ENCODE measurements at places on chromosomes 6 and 20.

DNA sequence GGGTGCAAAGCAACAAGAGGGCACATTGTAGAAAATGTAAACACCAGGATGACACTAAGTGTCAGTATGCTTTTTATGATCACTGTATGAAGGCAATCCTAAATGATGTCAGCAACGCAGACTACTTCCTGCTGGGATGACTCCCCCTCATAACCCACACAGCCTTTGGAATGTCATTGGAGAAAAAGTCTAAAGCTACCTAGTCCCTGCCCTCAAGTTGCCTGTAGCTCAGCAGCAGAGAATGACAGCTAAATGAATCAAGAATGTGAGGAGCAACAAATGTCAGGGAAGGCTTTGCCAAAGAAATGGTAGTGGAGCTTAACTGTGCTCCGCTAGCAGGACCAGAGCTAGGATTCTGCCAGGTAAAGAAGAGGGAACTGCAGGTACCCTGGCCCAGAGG, 555.6 kb downstream of the CD83 start:
- no peaks in the 10 kb centered on the region for H3K27me3 ChIP-seq
- DNase-seq = no peak
- H3K4me1 ChIP-seq = peaks cover 4% of the 10 kb centered on the region
- no peak overlapping the region for H3K27ac ChIP-seq
- H3K4me3 ChIP-seq = no peak overlapping the region

DNA sequence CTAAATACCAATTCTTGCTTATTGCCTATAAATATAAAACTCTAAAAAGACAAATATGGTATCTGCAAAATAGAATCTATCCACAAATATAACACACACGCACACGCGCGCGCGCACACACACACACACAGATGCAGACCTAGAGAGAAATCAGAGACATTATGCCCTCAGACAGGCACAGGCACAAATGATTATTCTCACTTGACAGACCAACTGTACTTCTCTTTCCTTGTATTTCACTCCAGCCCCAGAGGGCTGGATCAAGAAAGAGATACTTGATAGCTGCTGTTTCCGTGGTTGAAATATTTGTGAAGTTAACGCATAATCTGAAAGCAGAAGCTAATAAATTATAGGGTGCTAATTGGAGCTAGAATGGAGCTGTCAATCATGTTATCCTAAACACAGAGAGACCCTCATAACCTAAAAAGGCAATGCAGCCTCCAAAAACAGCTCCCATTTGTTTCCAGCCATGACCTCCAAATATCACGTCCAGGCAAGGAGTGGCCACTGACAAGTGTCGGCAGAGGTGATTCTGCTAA, 11.5 kb downstream of the VGLL2 start:
- no peak overlapping the region for H3K27ac ChIP-seq
- no peak overlapping the region for H3K4me3 ChIP-seq
- no peak for DNase-seq
- peaks cover 63% of the 10 kb centered on the region for H3K27me3 ChIP-seq

DNA sequence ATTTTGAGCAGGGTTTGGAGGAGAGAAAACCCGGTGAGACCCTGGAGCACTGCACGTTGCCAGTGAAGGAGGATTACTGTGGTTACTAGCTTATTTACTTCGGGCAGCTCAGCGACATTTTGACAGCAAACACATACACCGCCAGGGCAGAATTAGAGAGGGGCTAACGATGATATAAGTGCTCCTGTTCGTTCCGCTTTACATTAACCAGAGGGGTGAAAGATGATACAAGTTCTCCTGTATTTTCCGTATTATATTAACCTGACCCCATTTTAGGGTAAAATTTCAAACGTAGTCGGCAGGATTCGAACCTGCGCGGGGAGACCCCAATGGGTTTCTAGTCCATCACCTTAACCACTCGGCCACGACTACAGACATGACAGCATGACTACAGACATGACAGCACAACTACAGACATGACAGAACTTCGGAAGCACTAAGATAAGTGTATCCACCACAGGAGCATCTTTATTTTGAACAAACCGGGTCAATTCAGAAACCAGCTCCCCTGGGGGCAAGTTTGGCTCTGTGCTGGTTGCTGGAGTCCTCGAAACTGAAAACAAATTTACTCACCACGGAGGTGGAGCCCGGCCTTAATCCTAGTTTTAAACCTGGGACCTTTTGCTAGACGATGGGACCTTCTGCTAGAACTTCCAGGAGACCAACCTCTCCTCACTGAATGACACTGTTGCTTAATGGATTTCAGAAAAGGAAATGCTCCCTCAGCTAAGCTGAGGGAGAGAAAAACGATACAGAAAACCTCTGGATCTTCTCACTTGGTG, 80.4 kb upstream of the ZNF184 start:
- no peak for DNase-seq
- no peak overlapping the region for H3K4me3 ChIP-seq
- peaks cover 62% of the 10 kb centered on the region for H3K27me3 ChIP-seq
- H3K4me1 ChIP-seq = peaks cover 6% of the 10 kb centered on the region
- H3K27ac ChIP-seq = no peak overlapping the region
- no peaks in the 10 kb centered on the region for H3K36me3 ChIP-seq

DNA sequence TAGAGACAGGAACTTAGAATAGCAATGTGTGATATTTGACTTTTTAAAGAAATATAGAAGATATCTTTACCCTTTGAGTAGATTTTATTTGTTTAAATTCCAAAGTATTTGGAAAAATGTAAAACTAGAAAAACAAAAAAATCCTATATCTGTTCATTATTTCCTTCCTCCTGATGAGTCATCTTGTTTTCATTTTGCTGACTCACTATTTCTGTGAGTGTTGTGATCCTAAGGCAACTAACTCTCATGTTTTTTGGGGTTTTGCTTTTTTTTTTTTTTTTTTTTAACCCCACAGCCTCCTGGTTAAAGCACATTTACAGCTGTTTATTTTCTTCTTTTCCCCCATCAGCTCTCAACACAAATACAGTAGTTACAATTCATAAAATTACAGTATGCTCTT, 37.8 kb upstream of the THEMIS start:
- no peaks in the 10 kb centered on the region for H3K36me3 ChIP-seq
- no peaks in the 10 kb centered on the region for H3K4me1 ChIP-seq
- DNase-seq = no peak
- no peak overlapping the region for H3K4me3 ChIP-seq

- no peak overlapping the region for H3K4me3 ChIP-seq
- H3K27ac ChIP-seq = no peak overlapping the region
- DNase-seq = no peak
Observed at GRCh38 chr20:55031971-55032370, 556.6 kb downstream of the DOK5 start.

- peaks cover 25% of the 10 kb centered on the region for H3K4me1 ChIP-seq
- no peaks in the 10 kb centered on the region for H3K27me3 ChIP-seq
- no peak overlapping the region for H3K4me3 ChIP-seq
- no peak overlapping the region for H3K27ac ChIP-seq
- no peak for DNase-seq
Observed at GRCh38 chr6:5367510-5367909, 106.2 kb downstream of the FARS2 start.

GRCh38 chr6:99364026-99364425, 14.6 kb upstream of the FAXC start:
- H3K4me1 ChIP-seq = no peaks in the 10 kb centered on the region
- no peak for DNase-seq
- no peaks in the 10 kb centered on the region for H3K27me3 ChIP-seq
- no peak overlapping the region for H3K27ac ChIP-seq

DNA sequence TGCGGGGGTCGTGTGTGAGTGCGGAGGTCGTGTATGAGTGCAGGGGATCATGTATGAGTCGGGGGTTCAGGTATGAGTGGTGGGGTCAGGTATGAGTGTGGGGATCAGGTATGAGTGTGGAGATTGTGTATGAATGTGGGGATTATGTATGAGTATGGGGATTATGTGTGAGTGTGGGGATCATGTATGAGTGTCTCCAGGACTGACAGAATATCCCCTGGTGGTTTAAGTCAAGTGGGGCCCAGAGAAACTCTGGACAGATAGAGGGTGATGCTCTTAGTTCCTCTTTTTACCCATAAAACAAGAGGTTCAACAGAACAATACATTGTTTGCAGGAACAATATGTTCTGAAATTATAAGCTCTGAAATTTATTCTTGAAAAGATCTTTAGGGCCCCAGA, 131.9 kb downstream of the UST start:
- H3K27me3 ChIP-seq = no peaks in the 10 kb centered on the region
- no peak for DNase-seq
- no peaks in the 10 kb centered on the region for H3K36me3 ChIP-seq
- H3K4me1 ChIP-seq = no peaks in the 10 kb centered on the region

DNA sequence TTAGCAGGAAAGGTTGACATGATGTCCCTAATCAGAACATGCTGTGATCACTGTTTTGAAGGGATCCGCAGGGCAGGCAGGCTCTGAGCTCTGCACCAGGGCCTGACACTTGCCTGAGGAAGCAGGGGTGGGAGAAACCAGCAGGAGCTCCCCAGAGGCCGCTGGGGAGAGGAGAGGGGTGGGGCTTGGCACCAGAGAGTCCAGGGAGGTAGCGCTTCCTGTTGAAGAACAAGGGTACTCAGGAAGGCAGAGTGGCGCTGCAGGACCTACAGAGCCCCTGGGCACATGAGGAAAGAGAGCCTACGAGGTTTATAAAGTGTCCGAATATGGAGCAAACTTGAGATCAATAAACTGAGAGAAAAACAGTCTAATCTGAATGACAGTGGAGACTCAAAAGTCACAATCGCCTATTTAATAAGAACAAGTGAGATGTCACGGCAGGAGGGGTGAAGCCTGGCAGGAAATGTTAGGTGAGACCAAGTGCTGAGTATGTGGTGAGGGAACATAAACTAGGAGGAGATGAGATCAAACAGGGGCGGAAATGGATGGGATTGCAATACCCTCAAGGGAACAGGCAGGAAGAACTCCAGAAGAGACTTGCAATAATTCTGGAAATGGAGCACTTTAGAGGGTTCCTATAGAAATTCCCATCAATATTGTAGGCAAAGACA, 5.8 kb upstream of the TBXT start:
- H3K27ac ChIP-seq = no peak overlapping the region
- no peaks in the 10 kb centered on the region for H3K36me3 ChIP-seq
- peaks cover 4% of the 10 kb centered on the region for H3K4me1 ChIP-seq
- H3K4me3 ChIP-seq = no peak overlapping the region

DNA sequence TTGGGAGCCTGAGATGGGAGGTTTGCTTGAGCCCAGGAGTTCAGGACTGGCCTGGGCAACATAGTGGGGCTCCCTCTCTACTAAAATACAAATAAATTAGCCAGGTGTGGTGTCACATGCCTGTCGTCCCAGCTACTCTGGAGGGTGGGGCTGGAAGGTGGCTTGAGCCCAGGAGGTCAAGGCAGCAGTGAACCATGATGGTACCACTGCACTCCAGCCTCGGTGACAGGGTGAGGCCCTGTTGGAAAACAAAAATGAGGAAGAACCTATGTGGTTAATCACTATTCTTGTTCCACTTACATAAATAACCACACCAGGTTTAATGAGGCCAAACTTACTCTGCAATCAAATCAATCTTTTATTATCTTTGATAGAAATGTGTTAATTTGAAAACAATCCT, 5.4 kb downstream of the PPDPF start:
- peaks cover 25% of the 10 kb centered on the region for H3K4me1 ChIP-seq
- no peaks in the 10 kb centered on the region for H3K36me3 ChIP-seq
- H3K27ac ChIP-seq = peak overlapping the region; percentile 22
- DNase-seq = peak; percentile 26
- H3K4me3 ChIP-seq = no peak overlapping the region
- no peaks in the 10 kb centered on the region for H3K27me3 ChIP-seq

- H3K27me3 ChIP-seq = no peaks in the 10 kb centered on the region
- H3K36me3 ChIP-seq = no peaks in the 10 kb centered on the region
- no peak overlapping the region for H3K4me3 ChIP-seq
Observed at GRCh38 chr6:146840216-146840615, 241.4 kb downstream of the ADGB start.

DNA sequence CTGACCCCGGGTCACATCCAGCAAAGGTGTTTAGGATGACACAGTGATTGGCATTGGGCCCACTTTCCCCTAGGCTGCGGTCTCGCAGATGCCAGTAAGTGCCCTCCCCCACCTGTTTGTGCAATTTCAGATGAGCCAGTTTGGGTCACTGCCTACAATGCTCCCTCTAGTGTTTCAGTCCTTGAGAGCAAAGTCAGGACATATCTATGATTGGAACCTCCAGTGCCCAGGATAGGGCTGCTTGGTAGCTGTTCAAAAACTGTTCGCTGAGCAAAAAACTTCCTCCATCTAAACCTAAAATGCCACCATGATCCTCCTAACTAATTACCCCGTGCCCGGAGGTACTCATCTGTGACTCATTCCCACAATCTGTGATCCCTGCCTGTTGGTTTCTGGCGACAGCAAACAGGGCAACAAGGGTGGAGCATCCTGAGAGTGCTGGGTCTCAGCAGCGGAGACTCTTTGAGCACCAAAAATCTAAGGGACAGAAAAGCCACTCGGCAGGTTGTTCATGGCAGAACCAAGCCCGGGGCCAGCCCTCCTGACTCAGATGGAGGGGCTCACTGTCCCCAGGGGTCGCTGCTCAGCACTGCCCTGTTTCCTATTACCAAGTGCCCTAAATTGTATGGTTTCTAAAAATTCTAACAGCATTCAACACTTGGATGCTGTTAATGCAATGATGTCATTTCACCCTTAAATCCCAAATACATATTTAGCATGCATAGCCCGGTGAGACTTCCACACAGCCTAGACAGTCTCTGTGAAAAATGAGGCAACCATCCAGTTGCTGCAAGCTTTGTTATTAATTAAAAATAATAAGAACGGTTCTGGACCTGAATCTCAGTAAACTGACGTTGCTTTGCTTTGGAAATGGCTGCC, 5.0 kb downstream of the VSX1 start:
- H3K36me3 ChIP-seq = no peaks in the 10 kb centered on the region
- peak; percentile 19 for DNase-seq
- peaks cover 47% of the 10 kb centered on the region for H3K27me3 ChIP-seq
- H3K4me1 ChIP-seq = peaks cover 23% of the 10 kb centered on the region

DNA sequence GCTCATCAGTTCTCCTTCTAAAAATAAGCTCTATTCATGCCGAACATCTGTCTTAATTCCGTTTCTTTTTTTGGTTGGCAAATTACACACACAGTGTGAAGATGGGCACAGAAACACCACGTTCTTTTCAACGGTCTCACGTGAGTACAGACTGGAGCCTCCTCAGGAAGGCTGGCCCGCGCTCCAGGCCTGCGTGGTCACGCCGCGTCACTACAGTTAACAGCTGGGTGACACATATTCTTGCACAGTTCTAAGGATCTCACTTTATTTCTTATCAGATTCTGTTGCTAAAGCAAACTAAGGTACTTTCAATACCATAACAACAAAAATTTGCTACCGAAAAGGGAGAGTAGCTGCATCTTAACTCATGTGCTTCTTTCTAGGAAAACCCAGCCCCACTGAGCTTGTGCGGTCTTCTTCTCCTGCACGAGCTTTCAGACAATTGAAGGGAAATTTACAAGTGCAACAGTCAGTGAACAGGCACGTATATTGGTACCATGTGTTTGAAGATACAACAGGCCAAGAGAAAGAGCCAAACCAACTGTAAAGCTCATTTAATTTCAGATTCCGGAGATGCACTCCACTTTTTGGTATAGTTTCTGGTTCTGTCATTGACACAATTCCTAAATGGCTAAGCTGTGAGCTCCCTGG, 55.6 kb upstream of the MPC1 start:
- H3K27ac ChIP-seq = no peak overlapping the region
- H3K4me1 ChIP-seq = no peaks in the 10 kb centered on the region
- H3K4me3 ChIP-seq = no peak overlapping the region
- DNase-seq = peak; percentile 4
- peaks cover 50% of the 10 kb centered on the region for H3K36me3 ChIP-seq
- no peaks in the 10 kb centered on the region for H3K27me3 ChIP-seq
